DND-41 (cell line): ENCODE measurements at places on chromosomes 2 and 18.

DNA sequence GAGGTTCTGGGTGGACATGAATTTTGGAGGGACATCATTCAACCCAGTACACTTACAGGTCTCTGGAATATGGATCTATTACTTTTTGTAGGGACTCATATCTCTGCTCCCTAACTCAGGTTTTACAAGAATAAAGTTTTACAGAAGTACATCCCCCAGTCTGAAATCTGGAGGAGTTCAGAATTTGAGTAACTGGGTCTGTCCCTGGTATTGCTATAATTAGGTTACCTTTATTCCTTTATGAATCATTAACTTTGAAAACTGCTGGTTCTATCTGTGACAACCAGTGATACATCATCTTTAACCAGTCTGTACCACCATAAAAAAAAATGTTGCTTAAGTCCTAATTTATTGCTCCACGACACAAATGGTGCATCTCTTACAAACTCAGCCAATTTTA is 59.9 kb downstream of the INSIG2 start:
- DNase-seq, result no peak

- DNase-seq, result no peak
Measured at GRCh38 chr2:63737081-63737751, 104.5 kb upstream of the UGP2 start.

DNA sequence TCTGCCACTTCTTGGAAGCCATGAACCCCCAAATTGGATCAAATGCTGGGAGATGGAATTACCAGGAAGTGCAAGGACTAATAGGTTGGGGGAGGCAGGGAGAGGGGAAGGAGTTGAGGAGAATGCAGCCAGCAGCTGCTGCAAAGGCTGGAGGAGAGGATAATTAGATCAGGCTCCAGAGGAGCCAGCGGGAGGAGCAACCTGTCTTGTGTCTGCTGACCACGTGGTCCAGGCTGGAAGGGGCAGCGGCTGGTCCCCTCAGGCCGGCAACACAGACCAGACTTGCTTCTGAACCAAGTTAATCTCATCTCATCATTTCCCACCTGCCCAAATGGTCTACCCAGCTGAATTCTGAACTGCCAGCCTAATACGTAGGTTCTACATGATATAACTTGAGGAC is 68.3 kb downstream of the MRO start:
- DNase-seq, result no peak

- no peak for DNase-seq
Measured at GRCh38 chr18:23468753-23469459, 15.8 kb downstream of the RIOK3 start.
